Activated CD8-positive, alpha-beta memory T cell treated with anti-CD3 and anti-CD28 coated beads for 36 hours (primary cell): ENCODE measurements at places on chromosomes 5 and 9. TPM values are rescaled to one million over a fixed set of nuclear protein-coding genes. Genes with fewer than 3 reads are reported as not detected.

Gene DDX4
- total RNA-seq, result not detected

Gene PCDHA6
- total RNA-seq, result not detected

Gene IFNB1
- total RNA-seq, result 0.36 TPM

Gene PPIC
- not detected for total RNA-seq

Gene SPATA31D4
- not detected for total RNA-seq
